ENCODE measurements at places on chromosomes 7 and 10. TPM values are rescaled to one million over a fixed set of nuclear protein-coding genes. Genes with fewer than 3 reads are reported as not detected.
A peak's percentile ranks its signal among the peaks of the same experiment; 100 is the strongest.

DNA sequence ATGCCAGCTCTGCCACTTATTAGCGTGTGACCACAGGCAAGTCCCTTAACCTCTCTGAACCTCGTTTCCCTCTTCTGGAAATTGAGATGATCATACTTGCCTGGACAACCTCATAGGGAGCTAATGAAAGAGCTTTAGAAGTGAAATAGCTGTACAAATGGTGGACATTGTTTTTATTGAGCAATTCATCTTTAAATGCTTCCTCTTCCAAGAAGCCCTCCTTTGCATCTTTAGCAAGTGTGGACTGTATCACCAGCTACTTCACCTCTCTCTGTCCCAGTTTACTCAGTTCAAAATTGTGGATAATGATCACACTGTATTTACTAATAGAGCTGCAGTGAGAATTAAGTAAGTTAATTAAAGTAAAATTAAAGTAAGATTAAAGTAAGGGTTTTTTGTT is 61.7 kb downstream of the CDH23 start:
- no peak for DNase-seq

DNA sequence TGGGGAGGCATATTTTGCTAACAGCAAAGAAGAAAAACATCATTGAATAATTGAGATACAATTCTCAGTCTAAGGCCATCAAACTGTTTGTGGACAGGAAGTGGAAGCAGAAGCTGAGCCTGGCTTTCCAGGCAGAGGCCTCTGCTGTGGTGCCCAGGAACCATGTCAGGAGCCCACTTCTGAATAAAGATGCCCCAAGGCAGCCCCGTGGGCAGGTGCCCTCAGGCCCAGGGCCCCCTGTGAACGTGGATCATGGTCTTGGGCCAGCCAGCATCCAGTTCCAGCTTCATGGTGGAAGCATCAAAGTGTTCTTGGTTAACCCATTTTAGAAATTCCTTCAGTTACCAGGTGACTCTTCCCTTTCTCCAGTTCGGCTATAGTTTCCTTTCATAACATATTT is 346.8 kb downstream of the PTPRN2 start:
- no peak for DNase-seq

GRCh38 chr10:49298983-49299815 is at the start of gene C10orf71:
C10orf71 (plus strand) TSS chr10:49299170; CDS start chr10:49322546, 23,376 bp downstream.
- no peak for DNase-seq

DNA sequence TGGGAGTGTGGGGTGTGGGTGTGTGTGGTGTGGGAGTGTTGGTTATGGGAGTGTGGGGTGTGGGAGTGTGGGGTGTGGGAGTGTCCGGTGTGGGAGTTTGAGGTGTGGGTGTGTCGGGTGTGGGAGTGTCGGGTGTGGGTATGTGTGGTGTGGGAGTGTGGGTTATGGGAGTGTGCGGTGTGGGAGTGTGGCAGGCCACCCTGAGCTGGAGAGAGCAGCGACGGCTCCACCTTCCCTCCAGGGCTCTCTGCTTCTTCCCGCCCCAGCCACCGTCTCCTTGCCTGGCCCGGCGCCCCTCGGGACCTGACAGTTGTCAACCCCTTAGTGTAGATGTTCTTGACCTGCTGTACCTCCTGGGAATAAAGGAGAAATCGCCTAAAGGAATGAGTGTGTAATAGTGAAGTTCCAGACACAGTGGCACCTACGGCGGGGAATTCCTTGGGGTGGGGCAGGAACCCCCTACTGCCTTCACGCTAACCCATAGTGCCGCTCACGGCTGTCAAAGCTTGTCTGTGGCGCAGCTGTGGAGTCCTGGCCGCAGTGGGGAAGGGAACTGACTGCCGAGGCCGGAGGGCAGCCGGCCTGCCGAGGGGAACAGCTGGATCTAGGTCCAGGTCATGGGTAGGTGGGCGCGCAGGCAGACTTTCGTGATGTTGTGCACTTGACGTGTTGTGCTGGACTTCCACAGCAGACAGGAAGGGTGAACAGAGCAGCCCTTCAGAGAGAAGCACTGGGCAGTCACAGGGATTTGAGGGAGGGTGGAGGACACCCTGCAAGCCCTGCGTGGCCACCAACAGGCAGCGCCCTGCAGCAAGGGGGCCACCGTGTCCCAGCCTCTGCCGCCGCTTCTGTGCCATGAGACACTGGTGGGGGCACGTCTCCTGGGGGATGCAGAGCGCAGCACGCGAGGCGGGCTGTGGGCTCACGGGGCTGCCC is 49.0 kb upstream of the EN2 start:
- no peak for DNase-seq

DNA sequence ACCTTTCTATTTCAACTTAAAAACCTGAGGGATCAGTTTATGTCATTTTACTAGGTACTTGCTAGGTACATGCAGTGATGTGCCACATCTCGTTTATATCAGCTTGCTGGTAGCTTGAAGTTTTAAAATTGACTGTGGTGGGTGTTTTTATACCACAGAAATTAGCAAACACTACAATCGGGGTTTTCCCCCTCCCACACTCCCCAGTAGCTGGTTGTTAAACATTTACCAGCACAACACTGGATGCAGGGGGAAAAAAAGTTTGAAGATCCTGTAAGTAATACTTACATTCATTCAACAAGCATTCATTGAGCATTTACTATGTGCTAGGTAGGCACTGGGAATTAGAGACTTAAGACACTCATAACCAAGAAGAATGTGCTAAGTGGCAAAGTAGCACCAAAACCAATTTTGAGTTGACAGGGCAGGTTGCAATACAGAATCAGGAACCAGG is 32.6 kb downstream of the USP6NL start:
- DNase-seq: no peak

- DNase-seq: no peak
Measured at GRCh38 chr7:120949393-120949911, 1.1 kb upstream of the ING3 start.

- peak; percentile 76 for DNase-seq
Measured at GRCh38 chr7:56079450-56080185, 13.1 kb downstream of the PHKG1 start.

DNA sequence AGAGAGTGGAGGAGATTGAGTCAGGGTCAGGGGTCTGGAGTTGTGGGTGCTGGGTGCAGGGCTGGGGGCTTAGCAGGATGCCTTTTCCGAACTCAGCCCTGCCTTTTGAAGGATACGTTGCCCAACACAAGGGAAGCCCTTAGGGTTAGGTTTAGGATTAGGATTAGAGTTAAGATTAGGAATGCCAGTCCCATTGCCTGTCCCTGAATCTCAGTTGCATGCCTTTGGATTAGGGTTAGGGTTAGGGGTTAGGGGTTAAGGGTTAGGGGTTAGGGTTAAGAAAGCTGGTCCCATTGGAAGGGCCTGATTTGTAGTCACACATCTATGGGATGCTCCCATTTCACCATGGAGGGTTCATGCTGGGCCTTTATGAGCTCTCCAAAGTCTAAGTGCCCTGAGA is 20.8 kb upstream of the ZNF488 start:
- no peak for DNase-seq

DNA sequence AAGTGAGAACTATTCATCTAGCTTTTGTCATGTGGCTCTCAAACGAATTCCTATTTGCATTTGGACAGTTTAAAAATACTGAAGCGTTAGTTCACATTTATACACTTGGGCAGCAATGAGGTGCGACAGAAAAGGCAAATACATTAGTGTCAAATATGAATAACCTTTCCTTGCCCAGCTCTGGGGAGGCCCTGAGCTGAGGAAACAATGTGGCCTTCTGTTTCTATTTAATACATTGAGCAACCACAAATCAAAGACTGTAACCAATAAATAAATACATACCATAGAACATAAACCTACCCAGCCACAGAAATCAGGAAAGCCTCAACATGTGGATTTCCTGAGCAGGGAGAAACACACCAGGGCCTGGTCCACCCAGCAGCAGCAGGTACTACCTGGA is 585.2 kb downstream of the PARD3 start:
- no peak for DNase-seq

DNA sequence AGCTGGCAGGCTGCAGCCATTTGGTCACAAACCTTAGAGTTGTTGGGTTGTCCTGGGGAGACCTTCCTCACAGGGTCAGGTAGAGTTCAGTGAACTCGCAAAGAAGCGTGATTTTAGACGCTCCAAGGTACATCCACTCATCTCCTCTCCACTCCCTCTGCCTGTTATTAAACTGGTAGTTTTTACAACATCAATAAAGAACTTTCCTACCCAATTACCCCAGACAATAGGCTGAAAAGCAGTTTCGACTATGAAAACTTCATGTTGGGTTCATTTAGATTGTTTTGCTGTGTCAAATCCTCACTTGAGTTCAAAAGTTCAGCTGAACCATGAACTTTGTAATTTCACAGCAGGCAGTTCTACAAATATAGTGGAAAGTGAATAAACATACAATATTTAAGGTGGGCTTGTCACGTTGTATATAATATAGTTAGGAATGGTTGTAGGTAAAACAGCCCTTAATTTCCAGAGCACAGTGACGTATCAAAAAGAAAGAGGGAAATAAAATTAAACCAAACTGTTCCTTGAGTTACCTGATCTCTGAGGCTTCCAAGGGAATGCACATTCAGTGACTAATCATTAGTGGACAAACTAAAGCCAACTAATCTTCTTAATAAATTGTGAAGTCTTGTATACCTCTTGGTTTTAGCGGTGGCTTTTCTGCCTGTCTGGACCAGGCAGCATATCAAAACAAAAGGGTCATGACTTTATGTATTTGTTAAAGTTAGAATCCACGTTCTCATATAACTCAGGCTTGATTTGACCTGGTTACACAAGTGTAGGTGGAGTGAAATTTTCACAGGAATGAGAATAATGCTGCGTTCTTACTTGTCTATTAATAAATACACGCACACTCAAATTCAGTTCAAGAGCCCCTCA is 100.5 kb downstream of the CYP26A1 start:
- DNase-seq: no peak

GRCh38 chr10:23432166-23432565 is 6.7 kb upstream of the OTUD1 start:
- DNase-seq: no peak

DNA sequence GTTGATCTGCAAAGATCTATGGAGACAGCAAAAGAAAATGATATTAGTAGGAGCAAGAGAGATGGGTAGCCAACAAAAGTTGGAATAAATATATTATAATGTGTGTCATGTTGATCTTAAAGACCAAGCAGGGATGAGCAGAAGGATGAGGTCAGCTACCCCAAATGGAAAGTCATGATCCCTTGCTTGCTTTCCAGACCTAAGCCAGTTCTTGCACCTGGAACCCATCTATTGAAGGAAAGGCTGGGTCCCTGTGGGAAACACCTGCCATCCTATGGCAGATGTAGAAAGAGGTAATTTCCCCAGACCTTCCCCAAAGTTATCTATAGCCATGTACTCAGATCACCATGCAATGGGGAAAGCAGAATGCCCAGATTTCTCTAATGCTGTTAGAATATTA is 52.5 kb downstream of the LYZL2 start:
- DNase-seq: no peak

GRCh38 chr7:94969434-94970084 is 62.2 kb downstream of the PPP1R9A start:
- DNase-seq: no peak

DNA sequence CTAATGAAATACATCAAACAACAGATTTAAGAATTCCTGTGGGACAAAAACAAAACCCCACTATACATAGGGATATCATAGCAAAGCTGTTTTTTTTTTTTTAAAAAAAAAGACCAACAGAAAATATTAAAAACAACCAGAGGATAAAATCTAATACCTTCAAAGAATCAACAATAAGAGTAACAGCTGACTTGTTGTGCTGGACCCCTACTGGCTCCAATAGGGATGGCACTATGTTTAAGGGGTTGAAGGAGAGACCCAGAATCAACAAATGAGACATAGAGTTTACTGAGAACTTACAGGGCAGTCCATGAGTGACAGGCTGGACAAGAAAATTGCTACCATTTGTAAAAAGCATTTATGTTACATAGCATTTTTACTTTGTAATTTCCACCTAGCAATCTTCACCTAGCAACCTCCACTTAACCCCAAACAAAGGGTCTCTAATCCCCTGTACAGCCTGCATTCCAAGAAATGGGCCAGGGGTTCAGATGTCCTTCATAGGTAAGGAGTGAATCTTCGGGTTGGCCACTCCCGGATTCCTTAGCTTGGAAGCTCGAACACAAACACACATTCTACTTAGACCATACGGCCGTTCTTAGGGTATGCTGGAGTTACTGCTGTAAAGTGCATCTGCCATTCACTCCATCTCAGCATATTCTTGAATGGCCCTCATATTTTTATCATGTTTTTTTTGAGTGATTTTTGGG is 25.8 kb downstream of the ASZ1 start:
- no peak for DNase-seq

OR9A2 gene
- not detected for total RNA-seq

THSD7A gene
- total RNA-seq: 15.7 TPM

ZNF33A gene
- total RNA-seq: 32.7 TPM

TAS2R4 gene
- 5.4 TPM for total RNA-seq

GPR26 gene
- 16.9 TPM for total RNA-seq

PIK3CG gene
- 3.4 TPM for total RNA-seq

All from dorsolateral prefrontal cortex (tissue), 122 donors.